Activated naive CD4-positive, alpha-beta T cell treated with anti-CD3 and anti-CD28 coated beads, Interleukin-2, amount 10 ng/mL, durations not matched to agents 7 days and 5 days (primary cell): ENCODE measurements at places on chromosomes 6 and 20.

DNA sequence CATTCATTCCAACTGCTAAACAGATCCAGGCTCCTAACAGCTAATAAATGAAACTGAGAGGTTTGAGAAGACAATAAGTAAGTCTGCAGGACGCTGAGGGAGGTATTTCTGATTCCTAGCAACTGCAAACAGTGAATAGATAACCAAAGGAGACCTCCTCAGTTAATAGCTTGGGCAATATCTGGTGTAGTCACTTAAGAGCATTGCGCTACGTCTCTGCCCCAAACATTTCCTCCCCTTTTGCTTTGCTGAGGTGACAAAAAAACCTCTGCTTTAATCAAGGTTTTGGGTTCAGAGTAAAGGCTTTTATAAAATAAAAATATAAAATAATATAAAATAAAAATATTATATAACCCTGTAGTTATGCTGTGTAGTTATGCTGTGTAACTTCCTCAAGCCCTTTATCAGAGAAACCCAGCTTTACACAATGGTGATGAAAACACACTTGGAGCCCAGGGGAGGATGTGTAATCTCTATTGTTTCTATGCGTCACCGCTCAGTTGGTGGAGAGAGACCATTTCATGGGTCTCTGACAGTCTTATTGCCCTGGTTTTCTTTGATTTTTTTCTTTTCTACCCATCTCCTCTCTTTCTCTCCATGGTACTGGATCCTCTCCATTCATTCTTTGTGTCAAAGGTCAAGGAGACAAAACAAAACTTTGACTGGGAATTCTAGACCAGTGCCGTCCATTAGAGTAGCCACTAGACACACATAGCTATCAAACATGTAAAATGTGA, 18.9 kb upstream of the CALHM5 start:
- DNase-seq: no peak

GRCh38 chr6:3355358-3356055, 96.8 kb downstream of the PSMG4 start:
- peak; percentile 34 for DNase-seq

GRCh38 chr20:49928411-49929141, 7.6 kb upstream of the RNF114 start:
- peak; percentile 86 for DNase-seq

GRCh38 chr6:20688710-20689500, 154.6 kb downstream of the CDKAL1 start:
- no peak for DNase-seq

GRCh38 chr6:117482240-117483003, at the start of gene DCBLD1:
TSS of gene DCBLD1 (plus strand) at chr6:117482674. CDS start at chr6:117482782, 108 bp downstream.
- DNase-seq: peak; percentile 78

DNA sequence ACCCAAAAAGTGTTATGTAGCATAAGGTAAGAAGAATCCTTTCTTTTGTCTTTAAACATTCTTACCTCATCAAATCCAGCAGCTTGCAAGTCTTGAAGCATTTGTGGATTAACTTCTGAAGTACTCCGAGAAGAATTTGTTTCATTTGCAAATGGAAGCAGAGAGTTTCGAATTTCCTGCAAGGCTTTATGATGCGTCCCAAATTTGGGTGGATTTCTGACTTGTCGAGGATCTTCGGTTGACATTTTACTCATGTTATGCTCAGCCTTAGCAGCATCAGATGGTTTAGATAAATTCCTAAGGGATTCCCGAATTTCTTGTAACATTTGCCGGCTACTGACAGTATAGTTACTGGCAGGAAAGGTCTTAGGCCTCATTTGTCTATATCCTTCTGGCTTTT, 16.2 kb downstream of the LATS1 start:
- DNase-seq: no peak

- DNase-seq: no peak
Observed at GRCh38 chr20:56998438-56998837, 268.0 kb downstream of the BMP7 start.

DNA sequence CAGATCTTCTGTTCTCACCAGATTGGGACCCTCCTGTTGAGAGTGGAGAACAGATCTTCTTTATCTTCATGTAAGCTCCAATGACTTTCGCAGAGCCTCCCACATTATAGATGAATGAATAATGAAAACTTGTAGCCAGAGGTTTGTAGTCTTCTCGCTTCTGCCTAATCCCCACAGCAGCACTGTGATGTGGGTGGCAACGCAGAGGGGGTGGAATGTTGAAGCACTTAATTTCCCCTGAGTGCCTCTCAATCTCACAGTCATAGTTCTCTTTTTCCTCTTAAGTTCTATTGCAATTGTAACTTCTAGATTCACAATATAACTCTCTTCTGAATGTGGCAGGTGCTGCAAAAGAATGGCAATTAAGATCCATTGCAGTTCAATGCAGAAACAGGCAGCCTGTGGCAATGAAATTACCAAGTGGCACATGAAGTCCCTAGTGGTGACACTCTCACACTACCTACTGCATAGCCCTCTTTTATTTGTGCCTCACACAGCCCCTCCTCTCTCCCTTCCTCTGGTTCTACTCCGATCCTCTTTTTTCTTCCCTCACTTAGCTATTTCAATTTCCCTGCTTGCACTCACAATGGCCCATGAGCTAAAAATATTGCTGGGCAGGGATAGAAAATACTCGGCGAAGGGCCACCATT, 281.9 kb downstream of the UBE3D start:
- no peak for DNase-seq
